ENCODE measurements at places on chromosomes 7 and 10. TPM values are rescaled to one million over a fixed set of nuclear protein-coding genes. Genes with fewer than 3 reads are reported as not detected.
A peak's percentile ranks its signal among the peaks of the same experiment; 100 is the strongest.

Gene CFAP46
- total RNA-seq = not detected

GRCh38 chr10:28541717-28542365 lies 8.9 kb downstream of the WAC start:
- DNase-seq = no peak

DNA sequence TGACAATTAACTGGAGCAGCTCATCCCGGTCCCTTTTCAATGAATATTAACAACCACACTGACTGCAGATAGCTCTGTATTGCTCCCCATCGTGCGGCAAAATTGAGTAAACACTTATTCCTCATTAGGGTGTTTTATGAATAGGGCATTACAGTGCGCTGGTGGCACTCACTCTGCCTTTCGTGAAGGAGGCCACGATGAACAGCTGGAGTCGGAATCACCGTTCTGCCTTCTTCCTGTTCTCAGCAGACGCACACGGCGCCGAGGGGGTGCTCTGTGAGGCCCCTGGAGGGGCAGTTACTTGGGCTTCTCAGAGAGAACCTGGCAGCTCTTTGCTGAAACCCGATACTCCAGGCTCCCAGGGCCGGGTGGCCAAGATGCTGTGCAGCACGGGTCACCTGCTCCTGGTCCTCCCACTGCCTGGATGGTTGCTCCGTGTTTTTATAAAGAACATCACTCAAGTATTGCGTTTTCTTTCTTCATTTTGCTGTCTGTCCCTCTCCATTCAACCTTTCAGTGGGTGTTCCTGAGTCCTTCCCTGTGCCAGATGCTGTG lies 241.9 kb downstream of the GLRX3 start:
- peak; percentile 64 for DNase-seq

GRCh38 chr7:47890125-47890524 lies 58.1 kb downstream of the PKD1L1 start:
- no peak for DNase-seq

GRCh38 chr10:122331100-122331499 lies 43.4 kb upstream of the PLEKHA1 start:
- no peak for DNase-seq

Data from mesenteric fat pad (tissue), 1 donor.